ENCODE measurements at places on chromosomes 7 and 10. TPM values are rescaled to one million over a fixed set of nuclear protein-coding genes. Genes with fewer than 3 reads are reported as not detected.

The MSMB gene
- not detected for total RNA-seq

The PRKCQ gene
- total RNA-seq, result 6.3 TPM

- DNase-seq, result no peak
These were observed 24.5 kb upstream of the FAM133B start for GRCh38 chr7:92614660-92615174.

- no peak for DNase-seq
These were observed 1.4 kb downstream of the PPP1R17 start for GRCh38 chr7:31688372-31688771.

DNA sequence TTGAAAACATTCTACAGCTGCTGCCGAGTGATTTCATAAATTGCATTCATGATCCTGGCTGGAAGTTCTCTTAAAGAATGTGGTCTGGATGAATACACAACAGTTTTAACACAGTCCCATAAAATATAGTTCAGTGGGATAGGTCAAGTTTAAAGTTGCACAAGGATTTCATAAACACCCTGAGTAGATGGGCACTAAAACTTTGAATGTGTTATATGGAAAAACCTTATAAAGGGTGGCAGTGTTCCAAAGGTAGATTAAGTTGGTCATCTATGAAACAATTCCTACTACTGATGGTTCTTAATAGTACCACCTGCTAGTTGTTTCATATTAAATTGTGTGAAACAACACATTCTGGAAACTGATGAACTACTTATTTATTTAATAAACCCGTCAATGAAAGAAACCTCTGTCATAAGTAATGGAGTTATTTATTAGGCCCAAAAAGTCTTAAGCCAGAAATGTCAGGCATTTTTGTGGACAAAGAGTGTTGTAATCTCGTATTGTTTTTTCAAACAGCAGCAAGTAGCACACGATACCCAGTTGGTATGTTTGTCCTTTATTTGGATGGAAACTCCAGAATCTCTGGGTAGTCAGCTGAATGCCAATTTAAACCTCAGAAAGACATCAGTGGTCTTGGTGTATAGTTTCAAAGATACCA lies 14.3 kb upstream of the RPA3 start:
- DNase-seq, result peak; percentile 89

DNA sequence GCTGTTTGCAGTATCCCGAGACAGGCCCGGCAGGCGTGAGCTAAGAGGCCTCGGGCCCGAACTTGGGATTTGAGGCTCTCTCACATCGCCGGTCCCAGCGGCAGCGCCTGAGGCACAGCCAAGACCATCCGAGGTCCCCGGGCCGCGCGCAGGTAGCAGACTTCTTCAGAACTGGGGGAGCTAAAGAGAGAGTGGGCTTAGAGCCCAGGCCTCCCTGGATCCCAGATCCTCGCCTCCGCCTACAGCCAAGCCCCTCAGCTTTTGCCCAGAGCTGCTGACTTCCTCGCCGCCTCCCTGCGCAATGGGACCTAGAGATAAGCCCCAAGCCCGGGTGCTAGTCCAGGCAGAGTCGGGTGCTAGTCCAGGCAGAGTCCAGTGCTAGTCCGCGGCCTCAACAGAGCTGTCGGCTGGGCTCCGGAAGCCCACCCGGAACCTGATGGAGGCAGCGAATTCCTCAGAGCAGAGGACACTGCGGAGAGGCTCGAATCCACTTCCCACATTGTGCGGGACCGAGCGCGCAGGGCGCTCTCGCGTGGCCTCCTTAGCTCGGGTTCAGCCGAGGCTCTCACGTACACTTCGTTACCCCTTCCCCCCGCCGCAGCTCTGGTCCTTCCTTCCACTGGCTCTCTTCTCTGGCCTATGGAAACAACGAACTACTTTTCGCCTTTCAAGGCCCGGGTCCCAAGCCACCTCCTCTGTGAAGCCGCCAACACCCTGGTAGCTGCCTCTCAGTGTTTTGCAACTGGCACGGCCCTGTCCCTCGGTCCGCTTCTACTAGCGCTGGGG lies 5.8 kb downstream of the LBX1 start:
- DNase-seq, result no peak

- DNase-seq, result no peak
These were observed 105.7 kb upstream of the INHBA start for GRCh38 chr7:41808541-41808940.

DNA sequence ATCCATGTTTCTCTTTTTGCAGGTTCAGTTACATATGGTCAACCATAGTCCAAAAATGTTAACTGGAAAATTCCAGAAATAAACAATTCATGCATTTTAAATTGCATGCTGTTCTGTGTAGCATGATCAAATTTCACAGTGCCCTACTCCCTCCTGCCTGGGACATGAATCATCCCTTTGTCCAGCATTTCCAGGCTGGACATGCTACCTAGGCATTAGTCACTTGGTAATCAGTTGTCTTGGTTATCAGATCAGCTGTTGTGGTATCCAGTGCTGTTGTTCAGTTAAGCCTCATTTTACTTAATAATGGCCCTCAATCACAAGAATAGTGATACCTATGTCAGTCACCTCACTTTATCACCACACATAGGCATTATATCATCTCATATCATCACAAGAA lies 7.3 kb upstream of the PNLIP start:
- DNase-seq, result no peak

- no peak for DNase-seq
These were observed 268.3 kb downstream of the GRID1 start for GRCh38 chr10:86098187-86098881.

The SPDYE1 gene
- not detected for total RNA-seq
